ENCODE measurements at places on chromosomes 13 and 19.

DNA sequence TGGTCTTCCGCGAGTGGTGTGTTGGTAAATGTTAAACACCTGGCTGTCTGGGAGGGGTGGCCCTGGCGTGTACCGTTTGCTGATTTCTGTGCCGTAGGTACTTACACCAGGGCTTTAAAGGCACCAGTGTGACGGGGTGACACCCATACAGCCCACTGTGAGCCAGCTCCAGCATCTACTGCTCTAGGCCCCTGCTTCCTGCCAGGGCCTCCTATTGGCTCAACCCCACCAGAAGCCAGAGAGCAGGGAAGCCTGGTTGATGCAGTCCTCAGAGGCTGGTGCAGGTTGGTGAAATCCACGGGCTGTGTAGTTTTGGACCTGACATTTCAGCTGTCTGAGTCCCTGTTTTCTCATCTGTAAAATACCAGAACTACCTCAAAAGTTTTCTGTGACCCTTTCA, 30.4 kb downstream of the ARHGEF7 start:
- DNase-seq, result no peak
- no peaks in the 10 kb centered on the region for H3K4me1 ChIP-seq
- H3K27me3 ChIP-seq, result peaks cover 22% of the 10 kb centered on the region
- no peaks in the 10 kb centered on the region for H3K36me3 ChIP-seq
- no peak overlapping the region for H3K27ac ChIP-seq

GRCh38 chr19:34184880-34185491, 12.7 kb downstream of the LSM14A start:
- no peak overlapping the region for H3K4me3 ChIP-seq
- peaks cover 35% of the 10 kb centered on the region for H3K4me1 ChIP-seq
- H3K36me3 ChIP-seq, result no peaks in the 10 kb centered on the region
- no peak for DNase-seq
- H3K27me3 ChIP-seq, result no peaks in the 10 kb centered on the region

DNA sequence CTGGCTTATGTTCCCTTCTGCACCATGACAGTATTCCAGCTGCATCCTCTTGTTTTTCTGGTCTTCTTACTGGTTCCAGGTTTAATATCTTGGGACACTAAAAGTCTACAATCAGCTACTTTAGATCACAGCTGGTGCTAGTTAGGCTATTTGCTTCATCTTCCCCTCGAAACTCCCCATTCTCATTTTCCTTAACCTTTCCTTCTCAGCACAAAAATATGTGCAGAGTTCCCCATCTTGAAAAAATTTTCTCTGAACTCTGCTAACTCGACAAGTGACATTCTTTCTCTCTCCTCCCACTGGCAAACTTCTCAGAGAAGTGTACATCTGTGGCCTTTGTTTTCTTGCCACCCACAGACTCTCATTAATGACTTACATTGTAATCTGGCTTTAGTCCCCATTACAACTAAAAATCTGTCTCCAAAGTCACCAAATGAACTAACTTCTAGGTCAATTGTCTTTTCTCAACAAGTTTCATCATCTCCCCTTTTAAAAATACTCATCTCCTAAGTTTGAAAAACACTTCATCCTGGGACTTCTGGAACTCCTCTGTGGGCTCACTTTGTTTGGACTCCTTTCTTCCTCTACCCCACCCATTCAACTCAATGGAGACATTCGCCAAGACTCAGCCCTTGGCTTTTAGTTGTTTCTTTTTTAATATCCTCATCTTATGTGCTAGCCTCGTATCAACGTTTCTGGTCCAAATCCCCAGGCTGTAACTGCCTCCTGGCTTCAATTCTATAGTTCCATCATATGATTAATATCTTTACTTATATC, 7.1 kb upstream of the KL start:
- H3K27ac ChIP-seq, result no peak overlapping the region
- no peak overlapping the region for H3K4me3 ChIP-seq
- peaks cover 4% of the 10 kb centered on the region for H3K4me1 ChIP-seq

- DNase-seq, result peak; percentile 74
- H3K27ac ChIP-seq, result peak within 1 kb of the TSS; percentile 98
- peaks cover 26% of the 10 kb centered on the region for H3K36me3 ChIP-seq
- H3K4me3 ChIP-seq, result peak within 1 kb of the TSS; percentile 78
- peaks cover 74% of the 10 kb centered on the region for H3K4me1 ChIP-seq
Observed at GRCh38 chr19:54573330-54573872, at the start of gene LILRA2. TSS of gene LILRA2 (plus strand) at chr19:54573790. CDS start at chr19:54573879, 89 bp downstream.

DNA sequence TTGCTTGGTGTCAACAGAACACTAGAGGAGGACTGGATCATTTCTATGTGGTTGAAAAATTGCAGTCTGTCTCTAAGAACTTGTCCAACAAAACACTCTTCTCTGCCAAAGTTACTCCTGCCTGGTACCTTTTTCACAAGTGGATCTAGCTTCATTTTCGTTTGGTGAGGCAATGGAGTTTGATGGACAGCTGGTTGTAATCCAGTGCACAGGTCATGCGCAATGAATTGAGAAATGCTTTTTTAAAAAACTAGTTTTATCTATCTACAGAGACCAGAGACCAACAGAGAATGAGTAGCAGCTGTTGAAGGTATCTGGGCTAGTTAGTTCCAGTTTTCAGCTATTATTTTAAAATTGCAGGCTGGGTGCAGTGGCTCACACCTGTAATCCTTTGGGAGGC, 12.0 kb upstream of the KBTBD6 start:
- H3K36me3 ChIP-seq, result no peaks in the 10 kb centered on the region
- H3K4me3 ChIP-seq, result no peak overlapping the region
- no peak for DNase-seq
- no peaks in the 10 kb centered on the region for H3K27me3 ChIP-seq

DNA sequence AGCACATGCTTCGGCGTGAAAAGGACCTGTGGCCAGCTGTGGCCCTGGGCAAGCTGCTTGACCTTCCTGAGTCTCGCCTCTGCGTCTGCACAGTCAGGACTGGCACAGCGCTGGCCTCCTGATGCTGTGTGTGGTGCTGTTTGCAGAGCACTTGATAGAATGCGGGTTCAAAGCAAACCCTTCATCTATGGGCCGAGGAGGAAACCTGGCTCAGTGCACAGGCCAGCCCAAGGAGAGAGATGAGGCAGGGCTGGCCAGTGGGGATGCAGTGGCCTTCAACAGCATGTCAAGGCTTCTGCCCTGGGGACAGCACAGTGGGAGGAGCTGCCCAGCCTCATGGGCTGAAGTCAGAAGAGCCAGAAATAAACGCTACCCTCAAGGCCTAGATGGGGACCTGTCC, 21.3 kb upstream of the VSTM2B start:
- DNase-seq, result no peak
- no peaks in the 10 kb centered on the region for H3K4me1 ChIP-seq
- no peak overlapping the region for H3K27ac ChIP-seq
- no peaks in the 10 kb centered on the region for H3K36me3 ChIP-seq
- no peaks in the 10 kb centered on the region for H3K27me3 ChIP-seq

GRCh38 chr13:77009011-77009410, 17.1 kb downstream of the CLN5 start:
- no peaks in the 10 kb centered on the region for H3K4me1 ChIP-seq
- no peaks in the 10 kb centered on the region for H3K27me3 ChIP-seq
- H3K36me3 ChIP-seq, result peaks cover 67% of the 10 kb centered on the region
- H3K27ac ChIP-seq, result no peak overlapping the region

DNA sequence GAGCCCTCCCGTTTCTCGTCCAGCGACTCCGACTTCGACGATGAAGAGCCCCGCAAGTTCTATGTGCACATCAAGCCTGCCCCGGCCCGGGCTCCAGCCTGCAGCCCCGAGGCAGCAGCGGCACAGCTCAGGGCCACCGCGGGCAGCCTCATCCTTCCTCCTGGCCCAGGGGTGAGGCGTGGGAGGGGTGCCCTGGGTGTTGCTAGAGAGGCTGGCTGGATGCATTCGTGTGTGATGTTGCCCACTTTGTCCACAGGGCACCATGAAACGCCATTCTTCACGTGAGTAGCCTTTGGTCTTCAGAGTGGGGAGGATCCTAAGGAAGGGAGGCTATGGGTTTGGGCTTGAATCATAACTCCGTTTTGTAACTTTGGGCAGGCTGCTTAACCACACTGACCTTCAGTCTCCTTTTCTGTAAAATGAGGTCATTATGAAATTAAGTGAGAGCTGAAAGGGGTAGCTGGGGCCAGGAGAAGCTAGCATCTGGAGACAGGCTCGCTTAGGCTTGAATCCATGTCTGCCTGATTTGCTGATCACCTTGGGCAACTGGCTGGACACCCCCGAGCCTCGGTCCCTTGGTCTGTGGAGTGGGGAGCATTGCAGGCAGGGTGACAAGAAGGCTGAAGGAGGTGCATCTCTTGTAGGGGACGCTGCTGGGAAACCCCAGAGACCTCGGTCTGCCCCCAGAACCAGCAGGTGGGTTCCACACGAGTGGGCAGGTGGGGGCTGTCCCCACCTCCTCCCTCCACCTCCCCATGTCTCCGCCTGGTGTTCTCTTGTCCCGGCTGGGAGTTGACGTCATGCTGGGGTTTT, 18.7 kb upstream of the B3GNT3 start:
- no peak overlapping the region for H3K4me3 ChIP-seq
- H3K36me3 ChIP-seq, result peaks cover 55% of the 10 kb centered on the region
- no peak for DNase-seq
- H3K27me3 ChIP-seq, result no peaks in the 10 kb centered on the region
- no peak overlapping the region for H3K27ac ChIP-seq

DNA sequence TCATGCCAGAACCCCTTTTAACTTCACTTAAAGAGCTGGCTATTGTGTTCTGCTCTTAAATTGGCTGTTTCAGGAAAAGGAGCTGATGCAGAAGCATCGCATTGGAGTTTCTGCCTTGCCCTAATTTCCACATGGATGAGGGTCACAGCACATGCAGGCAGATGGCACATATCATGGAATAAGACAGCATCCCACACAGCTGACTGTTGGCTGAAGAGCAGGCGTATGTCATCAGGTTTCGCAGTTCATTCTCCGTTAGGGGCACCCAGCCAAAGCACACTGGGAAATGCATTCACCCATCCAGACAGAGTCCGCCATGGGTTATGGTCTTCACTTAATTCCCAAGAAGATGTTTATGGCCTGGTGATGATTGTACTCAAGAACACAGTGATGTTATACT, 572.5 kb downstream of the LIG4 start:
- no peak overlapping the region for H3K4me3 ChIP-seq
- no peak overlapping the region for H3K27ac ChIP-seq
- DNase-seq, result no peak
- H3K36me3 ChIP-seq, result no peaks in the 10 kb centered on the region
- H3K27me3 ChIP-seq, result no peaks in the 10 kb centered on the region

- H3K4me1 ChIP-seq, result no peaks in the 10 kb centered on the region
- H3K27ac ChIP-seq, result no peak overlapping the region
- H3K27me3 ChIP-seq, result no peaks in the 10 kb centered on the region
- no peak for DNase-seq
Observed at GRCh38 chr13:97471711-97472110, 37.7 kb downstream of the RAP2A start.

GRCh38 chr13:80894917-80895316, 554.0 kb upstream of the SPRY2 start:
- no peak overlapping the region for H3K4me3 ChIP-seq
- no peak overlapping the region for H3K27ac ChIP-seq
- H3K36me3 ChIP-seq, result no peaks in the 10 kb centered on the region
- DNase-seq, result no peak
- H3K27me3 ChIP-seq, result no peaks in the 10 kb centered on the region

DNA sequence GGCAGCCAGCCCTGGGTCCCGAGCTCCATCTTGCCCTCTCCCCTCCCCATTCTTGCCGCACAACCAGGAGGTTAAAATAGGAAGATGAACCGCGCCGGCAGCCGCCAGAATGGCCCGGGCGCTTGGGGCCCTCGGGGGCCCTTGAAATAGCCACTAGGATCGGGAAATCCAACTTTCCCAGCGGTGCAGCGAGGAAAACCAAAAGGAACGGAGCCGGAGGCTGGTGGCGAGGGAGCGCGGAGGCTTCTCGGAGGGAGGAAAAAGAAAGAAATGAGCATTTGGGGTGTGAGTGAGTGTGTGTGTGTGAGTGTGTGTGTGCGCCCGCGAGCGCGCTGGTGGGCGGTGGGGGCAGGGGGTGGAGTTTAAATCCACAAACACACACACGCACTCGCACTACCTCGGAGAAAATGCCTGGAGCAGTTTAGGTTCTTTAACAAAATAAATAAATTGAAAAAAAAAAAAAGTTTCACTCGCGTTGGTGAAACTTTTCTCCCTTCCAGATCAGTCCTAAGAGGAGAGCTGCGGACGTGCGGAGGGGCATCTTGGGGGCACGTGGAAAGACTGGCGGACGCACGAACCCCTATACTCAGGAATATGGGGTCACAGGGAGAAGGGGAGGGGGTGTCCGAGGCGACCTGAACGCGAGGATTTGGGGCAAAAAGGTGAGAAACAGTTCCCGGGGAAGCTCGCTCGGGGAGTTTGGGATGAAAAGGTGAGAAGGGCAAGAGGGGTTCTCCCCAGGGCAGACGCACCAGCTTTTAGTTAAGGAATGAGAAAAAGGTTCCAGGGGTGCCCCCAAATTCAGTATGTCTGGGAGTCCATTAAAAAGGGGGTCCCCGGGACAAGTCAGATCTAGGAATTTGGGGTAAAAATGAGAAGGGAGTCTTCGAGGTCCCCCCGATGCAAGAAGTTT, 1.3 kb downstream of the RFX2 start:
- H3K4me3 ChIP-seq, result peak overlapping the region; percentile 58
- H3K27me3 ChIP-seq, result peaks cover 17% of the 10 kb centered on the region
- no peaks in the 10 kb centered on the region for H3K36me3 ChIP-seq
- no peak for DNase-seq
- peaks cover 35% of the 10 kb centered on the region for H3K4me1 ChIP-seq

- H3K4me1 ChIP-seq, result peaks cover 76% of the 10 kb centered on the region
- no peak overlapping the region for H3K4me3 ChIP-seq
- no peaks in the 10 kb centered on the region for H3K27me3 ChIP-seq
- peak overlapping the region; percentile 16 for H3K27ac ChIP-seq
Observed at GRCh38 chr19:7710616-7711015, 8.7 kb upstream of the FCER2 start.

DNA sequence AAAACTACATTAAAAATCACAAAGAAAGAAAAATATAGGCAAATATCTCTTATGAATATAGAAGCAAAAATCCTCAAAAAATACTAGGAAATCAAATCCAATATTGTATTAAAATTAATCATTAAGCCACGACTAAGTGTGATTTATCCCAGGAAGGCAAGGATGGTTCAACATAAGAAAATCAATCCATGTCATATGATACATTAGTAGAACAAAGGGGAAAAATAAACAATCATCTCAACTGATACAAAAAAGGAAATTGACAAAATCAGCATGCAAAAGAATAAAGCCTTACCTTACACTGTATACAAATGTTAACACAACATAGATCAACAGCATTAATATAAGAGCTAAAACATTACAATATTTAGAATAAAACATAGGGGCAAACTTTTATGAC, 933.3 kb downstream of the PCDH9 start:
- DNase-seq, result no peak
- H3K27ac ChIP-seq, result no peak overlapping the region
- H3K27me3 ChIP-seq, result no peaks in the 10 kb centered on the region
- H3K36me3 ChIP-seq, result no peaks in the 10 kb centered on the region
- H3K4me1 ChIP-seq, result no peaks in the 10 kb centered on the region
- H3K4me3 ChIP-seq, result no peak overlapping the region

- peak; percentile 76 for DNase-seq
- H3K27me3 ChIP-seq, result no peaks in the 10 kb centered on the region
- H3K27ac ChIP-seq, result peak overlapping the region; percentile 86
- peaks cover 28% of the 10 kb centered on the region for H3K4me1 ChIP-seq
- H3K36me3 ChIP-seq, result no peaks in the 10 kb centered on the region
Observed at GRCh38 chr13:97076898-97077297, 82.6 kb upstream of the OXGR1 start.

GRCh38 chr13:30338331-30338851, 31.0 kb upstream of the KATNAL1 start:
- no peaks in the 10 kb centered on the region for H3K27me3 ChIP-seq
- no peak overlapping the region for H3K27ac ChIP-seq
- no peak for DNase-seq
- H3K4me3 ChIP-seq, result no peak overlapping the region
- peaks cover 13% of the 10 kb centered on the region for H3K4me1 ChIP-seq

Measured in CD14-positive monocyte (primary cell).